ENCODE measurements at places on chromosomes 11 and 22.

DNA sequence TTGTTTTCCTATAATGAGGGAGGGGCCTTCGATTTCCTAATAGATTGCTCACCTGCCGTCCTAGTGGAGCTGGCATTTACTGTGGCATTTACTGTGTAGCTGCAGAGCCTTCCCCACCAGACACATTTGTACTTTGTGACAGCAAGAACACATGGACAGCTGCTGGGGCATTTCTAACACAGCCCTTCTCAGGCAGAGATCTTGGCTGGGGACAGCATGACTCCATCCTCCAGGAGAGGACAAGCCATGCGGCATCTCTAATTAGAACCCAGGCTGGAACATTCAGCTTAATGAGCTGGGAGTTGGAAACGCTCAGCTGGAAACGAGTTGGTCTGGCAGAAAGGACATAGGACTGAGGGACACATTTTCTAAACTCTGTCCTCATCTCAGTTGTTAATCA is 887.5 kb downstream of the NTM start:
- DNase-seq, result no peak

DNA sequence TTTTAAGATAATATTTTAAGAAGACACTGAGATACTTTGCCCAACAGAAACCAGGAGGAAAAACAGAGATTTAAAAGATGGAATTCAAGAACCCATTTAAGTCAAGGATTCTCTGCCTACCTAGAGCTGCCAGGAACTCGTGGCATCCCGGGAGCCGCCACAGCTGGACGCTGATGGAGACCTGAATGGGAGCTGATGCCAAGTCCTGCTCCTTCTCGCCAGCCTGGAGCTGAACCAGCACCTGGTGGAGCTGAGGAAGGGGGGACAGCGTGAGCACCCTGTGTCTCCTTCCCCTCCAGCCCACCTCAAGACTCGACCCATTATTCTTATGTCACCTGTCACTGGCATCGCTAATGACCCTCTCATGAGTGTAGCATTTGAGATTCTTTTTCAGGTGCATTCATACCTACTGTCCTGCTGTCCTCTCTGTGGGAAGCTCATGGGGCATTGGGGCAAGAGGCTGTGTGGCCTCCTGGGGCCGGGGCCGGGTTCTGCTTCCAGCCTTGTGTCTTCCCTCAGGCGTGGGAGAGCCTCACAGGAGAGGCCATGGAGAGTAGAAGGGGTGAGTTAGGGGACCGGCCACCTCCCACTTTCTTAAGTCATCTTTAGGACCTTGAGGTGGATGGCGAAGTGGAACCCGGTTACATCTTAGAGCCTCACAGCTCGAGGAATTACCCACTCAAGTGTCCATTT is 70.8 kb upstream of the PITPNB start:
- DNase-seq, result no peak

DNA sequence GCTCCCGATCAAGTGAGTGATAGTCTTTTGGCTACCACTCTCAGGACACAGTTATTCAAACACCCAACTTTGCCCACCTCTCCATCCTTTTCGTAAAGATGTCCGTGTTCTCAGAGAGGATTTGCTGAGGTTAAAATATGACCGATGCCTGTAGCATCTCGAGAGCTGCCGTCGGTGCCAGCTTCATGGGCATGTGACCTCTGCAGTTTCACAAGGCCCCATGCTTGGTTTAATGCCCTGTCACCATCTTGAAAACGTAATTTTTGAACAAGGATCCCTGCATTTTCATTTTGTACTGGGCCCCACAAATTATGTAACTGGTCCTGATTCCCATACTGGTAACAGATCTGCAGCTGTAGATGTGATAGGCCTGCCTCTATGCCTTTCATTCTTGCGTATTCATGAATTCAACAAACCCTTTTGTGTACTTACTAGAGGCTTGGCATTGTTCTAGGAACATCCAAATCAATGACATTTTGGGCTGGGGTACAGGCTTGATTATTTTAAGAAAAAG is 85.1 kb downstream of the BMAL1 start:
- no peak for DNase-seq

GRCh38 chr22:31302006-31302405 is 9.7 kb upstream of the PIK3IP1 start:
- DNase-seq, result no peak

GRCh38 chr22:27445881-27446280 is 355.7 kb downstream of the MN1 start:
- no peak for DNase-seq

DNA sequence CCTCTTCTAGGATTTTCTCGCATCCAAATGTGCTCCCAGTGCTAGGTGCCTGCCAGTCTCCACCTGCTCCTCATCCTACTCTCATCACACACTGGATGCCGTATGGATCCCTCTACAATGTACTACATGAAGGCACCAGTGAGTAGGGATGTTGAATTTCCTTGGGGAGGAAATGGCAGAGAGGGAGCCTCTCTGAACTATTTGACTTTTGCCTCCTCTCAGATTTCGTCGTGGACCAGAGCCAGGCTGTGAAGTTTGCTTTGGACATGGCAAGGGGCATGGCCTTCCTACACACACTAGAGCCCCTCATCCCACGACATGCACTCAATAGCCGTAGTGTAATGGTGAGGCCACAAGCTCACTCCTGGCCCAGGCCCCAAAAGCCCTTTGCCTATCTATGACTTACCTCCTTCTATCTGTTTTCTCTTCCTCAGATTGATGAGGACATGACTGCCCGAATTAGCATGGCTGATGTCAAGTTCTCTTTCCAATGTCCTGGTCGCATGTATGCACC is 2.5 kb downstream of the TAF10 start:
- no peak for DNase-seq

DNA sequence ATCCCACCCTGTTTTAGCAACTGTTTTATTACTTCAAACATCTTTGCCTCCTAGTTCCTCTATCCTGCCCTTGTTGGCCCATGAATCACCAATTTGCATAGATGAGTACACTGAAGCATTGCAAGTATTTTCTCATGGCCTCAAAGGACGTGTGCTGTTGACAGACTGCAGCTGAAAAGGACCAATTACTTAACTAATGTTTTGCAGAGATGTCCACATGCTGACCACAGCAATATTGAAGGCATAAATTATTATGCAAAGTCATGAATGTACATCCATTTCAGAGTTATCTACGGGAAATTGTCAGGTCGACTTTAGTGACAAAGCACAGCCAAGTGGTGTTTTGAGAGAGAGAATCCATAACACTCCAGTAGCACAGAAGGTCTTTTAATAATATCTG is 64.8 kb downstream of the CADM1 start:
- DNase-seq, result no peak

DNA sequence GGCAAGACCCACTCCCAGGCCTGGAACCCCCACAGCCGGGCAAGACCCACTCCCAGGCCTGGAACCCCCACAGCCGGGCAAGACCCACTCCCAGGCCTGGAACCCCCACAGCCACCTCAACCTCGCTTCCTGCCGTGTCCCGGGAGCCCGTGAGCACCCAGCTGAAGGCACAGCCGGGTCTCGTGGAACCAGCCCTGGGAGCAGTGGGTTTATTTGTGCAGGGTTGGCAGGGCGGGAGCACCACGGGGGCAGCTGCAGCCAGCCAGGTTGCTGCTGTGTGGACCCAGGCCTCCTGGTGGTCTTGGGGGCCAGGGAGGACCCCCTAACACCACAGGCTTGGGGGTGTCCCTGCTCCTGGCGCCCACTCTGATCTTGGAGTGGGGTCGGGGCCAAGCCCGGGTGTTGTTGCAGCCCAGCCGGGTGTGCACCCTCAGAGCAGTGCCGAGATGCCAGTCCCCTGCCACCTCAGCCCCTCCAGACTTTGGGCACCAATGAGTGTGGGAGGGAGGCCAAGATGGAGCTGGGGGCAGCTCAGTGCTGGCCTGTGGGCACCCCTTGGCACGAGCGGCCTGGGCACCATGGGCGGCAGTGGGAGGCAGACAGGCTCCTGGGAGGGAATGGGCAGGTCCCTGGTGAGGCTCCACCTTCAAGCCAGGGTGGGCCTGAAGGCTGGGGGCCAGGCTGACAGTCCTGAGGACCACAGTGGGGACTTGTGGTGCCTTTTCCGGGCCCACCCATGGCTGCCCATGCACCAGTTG is 8.2 kb upstream of the PKP3 start:
- DNase-seq, result no peak

DNA sequence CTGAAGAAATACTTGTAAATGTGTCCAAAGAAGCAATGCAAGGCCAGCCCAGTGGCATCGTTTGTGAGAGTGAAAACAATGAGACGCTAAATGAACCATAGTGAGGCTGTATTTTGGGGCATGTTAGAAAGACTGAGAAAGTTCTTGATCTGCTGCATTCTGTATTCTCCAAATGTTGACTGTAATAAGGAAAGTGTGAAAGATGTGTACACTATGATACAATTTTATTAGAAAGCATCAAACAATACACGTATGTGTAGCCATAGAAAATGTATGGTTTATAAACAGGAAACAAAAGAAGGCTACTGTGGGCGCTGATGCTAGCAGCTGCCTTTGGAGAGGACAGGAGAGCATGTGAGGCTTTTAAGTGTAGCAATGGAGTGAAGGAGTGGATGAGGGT is 233.5 kb upstream of the E2F8 start:
- DNase-seq, result no peak

Data from hematopoietic multipotent progenitor cell treated with erythropoietin and hydrocortisone succinate and interleukin-3 and kit ligand, for 6 days (in vitro differentiated cells).